ENCODE measurements at places on chromosomes 12 and 14. TPM values are rescaled to one million over a fixed set of nuclear protein-coding genes. Genes with fewer than 3 reads are reported as not detected.

DNA sequence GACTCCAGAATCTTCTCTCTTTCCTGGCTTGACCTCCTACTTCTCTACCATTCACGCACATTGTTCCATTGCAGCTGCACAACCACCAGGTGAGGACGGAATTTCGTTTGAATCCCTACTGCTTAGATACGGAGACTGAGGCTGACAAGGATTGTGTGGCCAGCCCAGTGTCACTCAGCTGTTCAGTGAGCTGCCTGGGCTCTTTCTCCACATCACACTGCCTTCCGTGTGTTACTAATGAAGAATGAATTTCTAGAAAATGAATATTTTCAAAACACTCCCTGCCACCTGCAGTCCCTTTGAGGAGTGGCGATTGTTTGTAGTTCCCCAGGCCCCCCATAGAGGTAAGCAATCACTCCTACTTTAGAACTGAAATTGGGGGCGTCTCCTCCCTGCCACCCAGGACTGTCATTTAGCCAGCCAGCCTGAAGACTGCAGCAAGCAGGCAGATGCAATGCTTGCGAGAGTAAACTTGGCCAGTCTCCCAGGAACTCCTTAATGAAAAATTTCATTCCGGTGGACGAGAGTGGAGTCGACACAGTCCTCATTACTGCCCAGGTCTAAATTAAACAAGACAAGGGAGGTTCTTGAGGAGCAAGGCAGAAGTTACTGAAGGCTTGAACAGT, 239.7 kb downstream of the SLC41A2 start:
- H3K27ac ChIP-seq = no peak overlapping the region
- no peak overlapping the region for H3K4me3 ChIP-seq
- no peaks in the 10 kb centered on the region for H3K27me3 ChIP-seq
- no peaks in the 10 kb centered on the region for H3K36me3 ChIP-seq
- peaks cover 37% of the 10 kb centered on the region for H3K4me1 ChIP-seq

DNA sequence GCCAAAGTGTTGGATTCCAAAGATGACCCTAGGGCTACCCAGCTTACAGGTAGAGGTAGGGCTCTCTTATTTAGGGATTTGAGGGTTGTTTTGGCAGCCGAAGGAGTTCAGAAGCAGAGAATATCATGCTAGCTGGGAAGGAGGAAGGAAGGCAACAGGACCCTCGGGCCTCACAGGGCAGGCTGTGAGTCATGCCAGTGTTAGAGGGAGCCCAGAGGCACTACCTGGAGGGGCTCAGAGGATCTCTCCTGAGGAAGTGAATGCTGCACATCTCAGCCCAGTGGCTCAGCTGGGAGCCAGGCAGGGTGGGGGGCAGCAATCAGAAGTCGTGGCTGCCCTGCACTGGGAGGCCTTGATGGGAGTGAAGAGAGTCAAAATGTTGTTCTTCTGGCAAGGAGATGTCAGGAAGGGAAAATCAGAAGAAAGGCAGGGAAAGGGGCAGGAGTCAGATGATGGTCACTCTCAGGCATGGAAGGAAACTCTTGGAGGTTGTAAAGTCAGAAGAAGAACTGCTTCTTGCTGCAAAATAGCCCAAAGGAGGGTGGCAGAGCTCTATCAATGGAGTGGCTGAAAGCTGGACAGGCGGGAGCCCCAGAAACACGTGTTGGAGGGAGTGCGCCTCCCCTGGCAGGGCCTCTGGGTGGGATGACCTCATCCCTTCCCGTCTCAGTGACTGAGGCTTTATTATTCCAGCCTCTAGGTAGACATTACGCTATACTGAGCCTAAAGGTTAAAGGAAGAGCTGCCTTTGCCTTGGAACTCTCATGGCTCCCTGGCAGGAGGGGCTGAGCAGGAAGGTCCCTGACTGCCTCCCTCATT, 141.3 kb downstream of the SMOC1 start:
- peaks cover 11% of the 10 kb centered on the region for H3K27me3 ChIP-seq
- H3K4me1 ChIP-seq = peaks cover 12% of the 10 kb centered on the region
- DNase-seq = no peak
- no peak overlapping the region for H3K4me3 ChIP-seq
- H3K27ac ChIP-seq = no peak overlapping the region

HOXC11 gene
- not detected for total RNA-seq

SLC17A8 gene
- not detected for total RNA-seq

NELL2 gene
- 28.4 TPM for total RNA-seq
